GOT3 (cell line): ENCODE measurements at places on chromosomes 7 and 10.

- DNase-seq: no peak
Observed at GRCh38 chr10:126160571-126160970, 227.7 kb downstream of the ADAM12 start.

GRCh38 chr7:19011212-19011611 lies 106.2 kb downstream of the TWIST1 start:
- DNase-seq: no peak

DNA sequence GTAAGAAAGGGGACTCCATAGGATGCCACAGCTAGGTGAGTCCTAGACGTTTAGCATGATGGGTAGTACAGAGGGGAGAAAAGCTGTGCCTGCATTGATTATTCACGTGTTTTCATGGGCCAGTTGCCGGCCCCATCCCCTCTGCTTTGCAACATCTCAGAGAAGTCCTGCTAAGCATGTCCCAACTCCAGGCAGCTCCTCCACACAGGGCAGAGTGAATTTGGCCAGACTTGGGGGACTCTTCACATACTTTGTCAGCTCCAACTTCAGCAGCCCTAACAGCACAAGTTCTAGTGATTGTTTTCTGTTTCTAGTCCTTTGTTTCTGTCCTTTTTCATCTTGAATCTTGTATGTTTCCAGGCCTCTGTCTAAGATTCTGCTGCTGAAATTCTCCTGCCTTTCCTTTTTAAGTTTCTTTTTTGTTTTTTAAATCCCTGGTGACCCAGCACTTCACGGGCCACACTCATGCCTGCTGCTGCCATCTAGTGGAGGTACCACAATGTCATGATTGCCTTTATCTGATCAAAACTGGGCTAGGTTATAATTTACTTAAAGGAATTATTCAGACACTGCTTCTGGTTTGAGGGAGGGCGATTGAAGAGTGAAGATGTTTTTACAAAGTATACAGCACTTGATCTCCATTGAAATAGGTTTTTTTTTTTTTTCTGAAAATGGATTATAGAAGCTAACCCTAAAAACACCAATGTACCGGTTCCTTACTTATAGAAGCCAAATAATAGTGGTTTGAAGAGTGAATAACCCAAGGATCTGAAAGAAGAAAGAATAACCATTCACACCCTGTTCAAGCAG lies 276.9 kb downstream of the CSTF2T start:
- DNase-seq: peak; percentile 6

DNA sequence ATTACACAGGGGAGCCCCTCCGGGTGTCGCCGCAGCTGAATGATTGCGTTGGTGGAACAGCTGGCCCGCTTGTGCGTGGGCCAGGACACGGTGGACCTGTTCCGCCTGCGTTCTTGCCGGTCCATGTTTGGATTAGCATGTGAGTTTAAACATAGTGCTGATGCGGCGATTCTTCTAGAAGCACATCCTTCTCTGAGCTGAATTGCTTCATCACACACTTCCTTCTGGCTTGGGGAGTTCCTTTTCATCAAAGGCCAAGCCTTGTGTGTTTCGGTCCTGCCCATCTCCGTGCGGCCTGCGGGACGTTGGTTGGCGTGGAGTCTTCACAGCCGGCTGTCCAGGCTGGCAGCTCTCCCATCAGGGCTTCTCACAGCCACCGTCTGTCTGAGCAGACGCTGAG lies 45.5 kb upstream of the SLC29A4 start:
- no peak for DNase-seq

DNA sequence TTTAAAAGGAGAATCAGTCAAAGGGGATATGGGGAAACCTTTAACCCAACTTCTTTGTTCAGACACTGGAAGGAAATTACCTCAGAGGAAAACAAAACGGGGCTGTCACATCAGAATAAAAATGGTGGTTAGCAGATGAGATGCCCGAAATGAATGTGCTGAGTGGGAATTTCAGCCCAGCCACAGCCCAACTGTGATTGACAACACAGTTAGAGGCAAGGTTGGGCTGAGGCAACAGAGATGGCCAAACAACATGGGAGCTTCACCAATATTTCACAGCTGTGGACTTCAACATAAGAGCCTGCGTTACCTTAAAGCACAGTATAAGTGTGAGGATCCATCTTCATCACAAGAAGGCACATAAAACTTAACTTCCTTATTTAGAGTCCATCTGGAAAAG lies 133.5 kb upstream of the PTPRZ1 start:
- no peak for DNase-seq

DNA sequence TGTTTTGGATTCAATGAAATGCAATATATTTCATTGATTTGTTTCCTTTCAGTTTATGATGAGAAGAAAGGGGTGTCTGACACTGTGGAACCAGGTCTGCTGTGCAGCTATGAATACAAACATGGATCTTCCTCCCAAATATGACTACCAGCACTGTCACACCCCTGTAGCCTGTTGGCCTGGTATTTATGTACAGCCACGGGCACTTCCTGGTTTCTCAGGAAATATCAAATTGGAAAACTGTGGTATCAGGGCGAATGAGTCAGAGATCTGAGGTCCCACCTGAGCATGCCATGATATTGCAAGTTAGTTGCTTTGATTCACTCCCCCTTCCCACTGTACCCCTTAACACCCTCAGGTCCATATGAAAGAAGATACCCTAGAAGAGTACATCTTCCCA lies 87.8 kb downstream of the DNMBP start:
- DNase-seq: no peak

DNA sequence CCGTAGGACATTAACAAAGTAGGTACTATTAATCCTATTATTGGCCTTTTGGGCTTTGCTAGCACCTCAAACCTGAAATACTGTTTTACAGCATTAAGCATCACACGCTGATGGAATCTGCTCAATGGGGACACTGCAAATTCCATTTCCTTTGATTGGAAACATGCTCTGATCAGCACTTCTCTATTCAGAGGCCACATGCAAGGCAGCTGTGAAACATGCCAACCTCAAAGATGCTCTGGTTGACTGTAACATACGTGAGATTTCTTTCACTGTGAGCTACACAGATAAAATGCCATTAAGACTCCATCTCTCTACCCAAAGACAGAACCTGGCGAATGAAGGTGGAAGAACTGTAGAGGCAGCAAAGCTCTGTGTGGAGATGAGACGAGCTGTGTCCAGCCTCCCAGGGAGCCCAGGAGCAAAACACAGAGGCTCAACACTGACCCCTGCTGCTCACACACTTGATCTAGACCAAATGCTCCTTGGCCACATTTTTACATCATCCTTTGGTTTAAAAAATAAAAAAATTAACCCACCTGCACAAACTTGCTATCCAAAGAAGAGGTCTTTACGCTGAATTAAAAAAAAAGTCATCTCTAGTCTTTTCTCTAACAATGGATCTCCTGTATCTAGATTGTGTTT lies 8.0 kb downstream of the RSU1 start:
- DNase-seq: no peak

- DNase-seq: no peak
Observed at GRCh38 chr7:139846297-139846696, 17.2 kb downstream of the TBXAS1 start.

- DNase-seq: no peak
Observed at GRCh38 chr7:152677808-152678670, 2.1 kb upstream of the XRCC2 start.

DNA sequence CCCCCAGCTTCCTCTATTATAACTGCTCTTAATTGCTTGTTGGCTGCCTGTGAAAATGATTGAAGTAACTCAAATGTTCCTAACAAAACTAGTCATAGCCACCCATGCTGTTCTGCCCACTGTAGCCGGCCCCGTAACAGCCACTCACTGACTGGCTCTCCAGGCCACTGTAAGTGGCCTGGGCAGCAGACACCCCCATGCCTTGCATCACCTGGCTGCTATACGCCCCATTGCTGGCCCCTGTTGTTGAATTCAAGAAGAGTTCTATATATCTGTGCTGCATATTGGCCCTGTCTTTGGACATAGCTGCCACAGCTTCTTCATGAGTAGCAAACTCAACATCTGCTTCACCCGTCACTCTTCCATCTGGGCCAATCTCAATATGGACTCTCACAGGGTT lies 15.1 kb downstream of the FXYD4 start:
- no peak for DNase-seq
